Naive B cell (primary cell): ENCODE measurements at places on chromosomes 12 and 14.

DNA sequence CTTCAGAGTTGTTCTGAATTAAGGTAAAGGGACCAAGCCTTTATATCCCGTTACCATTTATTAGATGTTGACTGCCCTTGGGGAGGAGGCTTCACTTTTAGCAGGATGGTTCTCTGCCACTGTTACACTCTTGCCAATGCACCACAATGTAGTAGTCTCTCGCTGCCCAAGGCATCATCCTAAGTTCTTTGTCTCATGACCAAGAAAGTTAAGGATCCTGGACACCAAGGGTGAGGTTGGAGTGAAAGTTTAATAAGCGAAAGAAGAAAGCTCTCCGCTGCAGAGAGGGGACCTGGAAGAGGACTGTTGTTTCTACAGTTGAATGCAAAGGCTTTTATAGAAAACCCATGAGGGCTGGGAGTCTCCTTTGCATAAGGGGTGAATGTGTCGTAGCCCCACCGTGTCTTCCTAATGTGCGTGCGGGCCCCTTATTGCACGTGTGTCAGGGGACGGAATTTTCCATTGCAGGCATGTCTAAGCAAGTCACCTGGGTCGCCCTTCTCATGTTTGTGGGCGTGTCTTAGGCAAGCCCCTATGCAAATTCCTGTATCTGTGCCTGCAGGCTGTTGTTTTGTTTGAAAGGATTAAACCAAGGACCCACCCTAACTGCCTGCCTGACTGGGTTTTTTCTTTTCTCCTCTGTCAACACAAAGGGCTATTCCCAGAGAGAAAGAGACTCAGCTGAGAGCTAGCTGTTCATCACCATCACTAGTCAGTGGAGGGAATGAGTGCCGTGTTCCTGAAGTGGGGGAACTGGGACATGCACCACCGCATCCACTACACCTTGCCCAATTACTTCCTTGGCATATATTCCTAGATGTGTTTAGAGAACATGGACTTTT, 17.6 kb upstream of the RNASE1 start:
- no peak overlapping the region for H3K4me3 ChIP-seq
- no peak overlapping the region for H3K27ac ChIP-seq
- H3K36me3 ChIP-seq: no peaks in the 10 kb centered on the region
- peaks cover 38% of the 10 kb centered on the region for H3K4me1 ChIP-seq
- H3K27me3 ChIP-seq: no peaks in the 10 kb centered on the region

DNA sequence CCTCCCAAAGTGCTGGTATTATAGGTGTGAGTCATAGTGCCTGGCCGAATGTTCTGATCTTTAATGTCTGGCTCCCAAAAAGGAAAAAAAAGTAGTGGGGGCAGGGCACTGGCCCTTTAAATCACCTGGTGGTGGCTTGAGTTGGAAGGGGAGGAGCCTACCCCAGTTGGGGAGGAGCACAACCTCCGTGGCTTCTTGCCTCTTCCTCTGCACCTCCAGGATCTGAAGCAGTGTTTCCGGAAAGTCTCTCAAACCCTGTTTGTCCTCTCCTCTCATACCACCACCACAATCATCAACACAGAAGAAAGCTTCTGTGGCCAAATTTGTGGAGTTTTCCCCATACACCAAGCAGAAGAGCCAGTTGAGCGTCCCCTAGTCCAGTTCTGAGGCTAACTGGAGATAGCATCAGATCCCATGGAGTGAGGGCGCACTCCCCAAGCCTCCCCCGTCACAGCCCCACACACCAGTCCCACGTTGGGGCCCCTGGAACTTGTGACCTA, 24.3 kb upstream of the RCOR1 start:
- peaks cover 19% of the 10 kb centered on the region for H3K4me1 ChIP-seq
- H3K27me3 ChIP-seq: no peaks in the 10 kb centered on the region
- H3K4me3 ChIP-seq: no peak overlapping the region
- peak overlapping the region; percentile 13 for H3K27ac ChIP-seq
- H3K36me3 ChIP-seq: no peaks in the 10 kb centered on the region

- no peaks in the 10 kb centered on the region for H3K36me3 ChIP-seq
- H3K27ac ChIP-seq: no peak overlapping the region
- DNase-seq: no peak
- H3K27me3 ChIP-seq: no peaks in the 10 kb centered on the region
Observed at GRCh38 chr14:64953310-64953654, 10.7 kb upstream of the GPX2 start.

GRCh38 chr12:75305412-75306332, 24.5 kb downstream of the CAPS2 start:
- H3K27me3 ChIP-seq: no peaks in the 10 kb centered on the region
- no peaks in the 10 kb centered on the region for H3K4me1 ChIP-seq
- no peak overlapping the region for H3K27ac ChIP-seq
- no peak for DNase-seq
- H3K36me3 ChIP-seq: no peaks in the 10 kb centered on the region

GRCh38 chr14:33369972-33370371, 431.3 kb downstream of the NPAS3 start:
- H3K4me3 ChIP-seq: no peak overlapping the region
- H3K27ac ChIP-seq: no peak overlapping the region
- H3K27me3 ChIP-seq: no peaks in the 10 kb centered on the region
- DNase-seq: no peak

GRCh38 chr12:112937741-112938719, at the start of gene OAS3:
TSS of gene OAS3 (plus strand) at chr12:112938474. CDS start at chr12:112938531, 57 bp downstream.
- peak; percentile 51 for DNase-seq
- H3K4me3 ChIP-seq: peak within 1 kb of the TSS; percentile 96
- H3K4me1 ChIP-seq: peaks cover 24% of the 10 kb centered on the region
- H3K27me3 ChIP-seq: no peaks in the 10 kb centered on the region
- H3K36me3 ChIP-seq: no peaks in the 10 kb centered on the region
- peak within 1 kb of the TSS; percentile 68 for H3K27ac ChIP-seq

- H3K27ac ChIP-seq: no peak overlapping the region
- no peaks in the 10 kb centered on the region for H3K36me3 ChIP-seq
Observed at GRCh38 chr12:12997156-12997555, 2.9 kb downstream of the HEBP1 start.

DNA sequence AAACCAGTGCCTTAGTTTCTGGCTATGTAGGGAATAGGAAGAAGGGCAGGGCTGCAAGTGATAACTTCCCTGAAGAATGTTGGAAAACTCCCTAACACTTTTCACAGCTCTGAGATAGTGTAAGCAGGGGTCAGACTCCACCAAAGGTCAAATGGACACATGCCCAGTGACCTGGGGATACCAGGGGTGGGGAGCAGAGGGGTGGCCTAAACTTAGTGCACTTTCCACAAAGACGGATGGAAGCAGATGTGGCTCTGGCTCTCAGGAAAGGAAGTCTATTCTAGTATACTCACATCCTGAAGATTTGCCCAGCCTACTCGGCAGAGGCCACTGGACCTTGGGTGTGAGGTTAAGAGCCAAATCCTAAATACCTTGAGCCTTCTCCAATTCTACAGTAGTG, 285.8 kb downstream of the NUAK1 start:
- no peaks in the 10 kb centered on the region for H3K36me3 ChIP-seq
- H3K27me3 ChIP-seq: no peaks in the 10 kb centered on the region
- no peaks in the 10 kb centered on the region for H3K4me1 ChIP-seq
- no peak overlapping the region for H3K4me3 ChIP-seq
- DNase-seq: no peak

- no peak overlapping the region for H3K27ac ChIP-seq
- no peaks in the 10 kb centered on the region for H3K4me1 ChIP-seq
- H3K36me3 ChIP-seq: no peaks in the 10 kb centered on the region
- H3K4me3 ChIP-seq: no peak overlapping the region
- no peaks in the 10 kb centered on the region for H3K27me3 ChIP-seq
Observed at GRCh38 chr12:129328235-129328634, 475.0 kb downstream of the GLT1D1 start.

DNA sequence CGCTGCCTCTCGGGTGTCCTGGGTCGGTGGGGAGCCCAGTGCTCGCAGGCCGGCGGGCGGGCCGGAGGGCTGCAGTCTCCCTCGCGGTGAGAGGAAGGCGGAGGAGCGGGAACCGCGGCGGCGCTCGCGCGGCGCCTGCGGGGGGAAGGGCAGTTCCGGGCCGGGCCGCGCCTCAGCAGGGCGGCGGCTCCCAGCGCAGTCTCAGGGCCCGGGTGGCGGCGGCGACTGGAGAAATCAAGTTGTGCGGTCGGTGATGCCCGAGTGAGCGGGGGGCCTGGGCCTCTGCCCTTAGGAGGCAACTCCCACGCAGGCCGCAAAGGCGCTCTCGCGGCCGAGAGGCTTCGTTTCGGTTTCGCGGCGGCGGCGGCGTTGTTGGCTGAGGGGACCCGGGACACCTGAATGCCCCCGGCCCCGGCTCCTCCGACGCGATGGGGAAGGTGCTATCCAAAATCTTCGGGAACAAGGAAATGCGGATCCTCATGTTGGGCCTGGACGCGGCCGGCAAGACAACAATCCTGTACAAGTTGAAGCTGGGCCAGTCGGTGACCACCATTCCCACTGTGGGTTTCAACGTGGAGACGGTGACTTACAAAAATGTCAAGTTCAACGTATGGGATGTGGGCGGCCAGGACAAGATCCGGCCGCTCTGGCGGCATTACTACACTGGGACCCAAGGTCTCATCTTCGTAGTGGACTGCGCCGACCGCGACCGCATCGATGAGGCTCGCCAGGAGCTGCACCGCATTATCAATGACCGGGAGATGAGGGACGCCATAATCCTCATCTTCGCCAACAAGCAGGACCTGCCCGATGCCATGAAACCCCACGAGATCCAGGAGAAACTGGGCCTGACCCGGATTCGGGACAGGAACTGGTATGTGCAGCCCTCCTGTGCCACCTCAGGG, 679 bp downstream of the ARF6 start:
- H3K4me3 ChIP-seq: peak overlapping the region; percentile 87
- peaks cover 41% of the 10 kb centered on the region for H3K4me1 ChIP-seq
- H3K27me3 ChIP-seq: no peaks in the 10 kb centered on the region
- peak; percentile 83 for DNase-seq
- peaks cover 20% of the 10 kb centered on the region for H3K36me3 ChIP-seq

DNA sequence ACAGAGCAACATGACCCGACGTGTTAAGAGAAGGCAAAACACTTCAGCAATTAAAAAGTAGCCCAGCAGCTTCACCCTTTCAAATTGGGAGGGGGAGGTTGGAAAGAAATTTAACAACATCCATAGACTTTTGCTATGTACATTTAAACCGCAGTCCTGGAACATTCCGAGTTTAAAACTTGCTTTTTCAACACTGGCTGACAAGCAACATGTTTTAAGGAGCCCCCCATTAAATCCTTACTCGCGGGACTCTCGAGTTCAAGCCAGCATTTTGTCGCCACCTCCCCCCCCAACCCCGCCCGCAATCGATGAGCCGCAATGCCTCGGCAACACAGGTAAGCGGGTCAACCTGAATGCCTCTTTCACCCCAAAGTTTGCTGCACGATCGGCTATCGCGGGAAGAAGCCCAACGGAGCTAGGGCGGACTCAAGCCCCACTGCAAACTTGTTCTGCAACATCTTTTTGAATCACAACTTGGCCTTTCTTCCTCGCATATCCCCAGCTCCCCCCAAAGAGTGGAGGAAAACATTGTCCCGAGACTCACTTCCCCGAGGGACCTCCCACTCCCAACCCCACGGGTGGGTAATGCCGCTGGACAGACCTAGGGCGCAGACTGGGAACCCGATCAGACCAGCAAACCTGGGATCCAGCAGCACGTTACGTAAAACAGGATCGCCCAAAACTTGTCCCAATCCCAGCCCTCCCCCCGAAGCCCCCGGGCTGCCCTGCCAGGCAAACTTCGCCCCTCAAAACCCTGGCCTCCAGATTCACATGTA, 777 bp downstream of the ZFP36L1 start:
- H3K4me3 ChIP-seq: peak overlapping the region; percentile 99
- no peaks in the 10 kb centered on the region for H3K27me3 ChIP-seq
- DNase-seq: no peak
- peak overlapping the region; percentile 100 for H3K27ac ChIP-seq
- H3K36me3 ChIP-seq: peaks cover 37% of the 10 kb centered on the region
- peaks cover 56% of the 10 kb centered on the region for H3K4me1 ChIP-seq

DNA sequence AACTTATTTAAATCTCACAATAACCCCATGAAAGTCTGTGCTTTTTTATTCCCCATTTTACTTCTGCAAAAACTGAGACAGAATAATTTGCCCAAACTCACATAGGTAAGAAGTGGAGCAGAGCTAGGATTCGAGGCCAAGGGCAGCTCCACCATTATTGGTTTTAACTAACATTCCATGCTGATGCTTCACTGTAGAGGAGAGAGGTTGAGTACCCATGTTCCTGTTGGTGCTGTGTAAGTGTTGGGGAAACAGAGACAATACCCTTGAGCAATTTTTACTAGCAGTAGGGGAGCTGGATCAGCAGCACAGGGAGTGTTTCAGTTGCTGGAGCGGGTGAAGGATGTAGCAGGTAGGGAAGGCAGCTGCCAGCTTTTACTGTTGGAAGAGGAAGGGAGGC, 21.1 kb downstream of the RASSF8 start:
- H3K36me3 ChIP-seq: no peaks in the 10 kb centered on the region
- H3K4me1 ChIP-seq: no peaks in the 10 kb centered on the region
- H3K4me3 ChIP-seq: no peak overlapping the region
- peaks cover 14% of the 10 kb centered on the region for H3K27me3 ChIP-seq
- no peak overlapping the region for H3K27ac ChIP-seq
- DNase-seq: no peak

- no peak overlapping the region for H3K4me3 ChIP-seq
- H3K27ac ChIP-seq: no peak overlapping the region
- H3K4me1 ChIP-seq: peaks cover 40% of the 10 kb centered on the region
- no peaks in the 10 kb centered on the region for H3K36me3 ChIP-seq
- DNase-seq: no peak
Observed at GRCh38 chr12:132483612-132484011, 6.3 kb upstream of the FBRSL1 start.

DNA sequence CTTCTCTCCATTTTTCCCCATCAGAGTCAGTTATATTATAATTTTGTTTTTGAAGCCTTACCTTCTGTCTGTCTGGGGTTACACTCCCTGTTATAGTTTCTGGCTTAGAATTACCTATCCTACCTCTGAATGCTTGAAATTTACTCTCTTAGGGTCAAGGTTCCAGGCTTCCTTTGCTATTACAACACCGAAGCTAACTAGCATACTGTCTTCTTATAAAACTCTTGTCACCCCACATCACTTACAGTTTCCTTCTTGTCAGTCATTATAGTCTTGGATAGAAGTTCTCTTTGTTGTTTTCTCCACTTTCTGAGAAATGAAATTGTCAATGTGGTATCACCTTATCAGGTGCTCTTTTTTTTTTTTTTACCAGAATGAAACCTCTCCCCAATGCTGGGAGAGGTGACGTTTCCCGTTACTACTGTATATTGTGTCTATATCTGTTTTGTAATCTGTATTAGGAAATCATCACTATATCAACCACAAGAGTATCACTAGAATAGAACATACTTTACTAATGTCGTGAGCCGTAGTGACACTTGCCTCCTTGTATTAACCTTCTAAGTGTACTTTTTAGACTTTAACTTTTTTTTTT, 69.2 kb upstream of the PSMA6 start:
- H3K4me3 ChIP-seq: no peak overlapping the region
- peaks cover 5% of the 10 kb centered on the region for H3K4me1 ChIP-seq
- no peak overlapping the region for H3K27ac ChIP-seq
- DNase-seq: no peak
- no peaks in the 10 kb centered on the region for H3K27me3 ChIP-seq

GRCh38 chr12:95672166-95672565, 118.4 kb downstream of the NTN4 start:
- no peak for DNase-seq
- no peak overlapping the region for H3K4me3 ChIP-seq
- H3K36me3 ChIP-seq: no peaks in the 10 kb centered on the region
- H3K27me3 ChIP-seq: peaks cover 11% of the 10 kb centered on the region
- no peak overlapping the region for H3K27ac ChIP-seq
